RCC 7860 (cell line): ENCODE measurements at places on chromosomes 4 and X.

DNA sequence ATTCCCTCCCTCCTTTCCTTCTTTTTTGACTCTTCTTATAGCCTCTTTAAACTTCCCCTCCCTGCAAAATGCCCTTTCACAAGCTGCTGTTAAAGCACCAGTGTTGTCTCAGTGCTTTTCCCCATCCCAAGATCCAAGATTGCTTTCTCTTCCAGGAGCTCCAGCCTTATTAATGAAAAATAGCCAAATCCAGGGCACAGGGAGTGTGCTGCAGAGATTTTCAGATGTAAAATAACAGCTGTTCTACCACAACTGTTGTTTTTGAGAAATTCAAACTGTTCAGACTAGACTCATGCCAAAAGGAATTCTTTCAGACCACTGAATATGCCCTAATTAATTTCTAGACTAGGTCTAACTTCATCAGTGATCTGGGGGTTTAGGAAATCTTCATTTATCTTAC lies 47.0 kb upstream of the GPC3 start:
- DNase-seq, result no peak

DNA sequence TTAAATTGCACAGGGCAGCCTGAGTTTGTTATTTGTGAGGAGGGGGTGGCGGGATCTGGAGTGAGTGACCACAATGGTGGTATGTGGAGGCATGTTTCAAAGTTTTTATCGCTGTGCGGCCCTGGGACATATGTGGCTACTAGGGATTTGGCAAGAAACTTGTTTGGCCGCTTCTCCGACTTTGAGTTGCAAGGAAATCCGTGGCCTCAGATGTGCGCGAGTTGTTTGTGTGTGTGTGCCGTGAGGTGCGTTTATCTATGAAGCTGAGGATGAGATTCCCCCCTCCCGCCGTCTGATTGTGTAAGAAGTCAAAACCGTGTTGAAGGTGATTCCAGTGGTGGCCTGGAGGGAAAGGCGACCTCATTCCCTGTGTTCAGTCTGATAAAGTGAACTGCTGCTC lies 1.4 kb downstream of the JADE3 start:
- DNase-seq, result no peak

DNA sequence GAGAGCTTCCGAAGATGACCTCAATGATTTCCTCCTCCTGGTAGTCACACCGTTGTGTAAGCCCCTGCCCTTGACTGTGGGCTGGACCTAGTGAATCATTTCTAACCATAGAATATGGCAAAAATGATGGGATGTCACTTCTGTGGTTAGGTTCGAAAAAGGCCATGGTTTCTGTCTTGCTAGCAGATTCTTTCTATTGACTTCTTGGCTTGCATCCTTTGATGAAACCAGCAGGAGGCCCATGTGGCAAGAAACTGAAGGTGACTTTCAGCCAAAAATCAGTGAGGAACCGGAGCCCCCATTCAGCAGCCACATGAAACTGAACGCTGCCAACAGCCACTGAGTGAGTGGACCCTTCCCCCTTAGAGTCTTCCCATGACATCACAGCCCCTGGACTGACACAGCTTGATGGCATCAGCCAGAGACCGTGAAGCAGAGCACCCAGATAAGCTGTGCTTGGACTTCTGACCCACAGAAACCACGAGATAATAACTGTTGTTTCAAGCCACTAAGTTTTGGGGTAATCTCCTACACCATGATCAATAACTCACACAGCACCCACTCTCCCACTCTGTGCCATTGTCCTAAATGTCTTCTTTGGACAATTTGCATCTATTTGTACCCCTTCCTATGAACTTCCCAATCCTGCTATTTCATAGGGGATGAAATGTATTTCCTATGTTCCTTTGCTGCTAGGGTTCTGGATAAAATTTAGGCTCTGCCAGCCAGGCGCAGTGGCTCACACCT lies 148.0 kb upstream of the STX18 start:
- no peak for DNase-seq

DNA sequence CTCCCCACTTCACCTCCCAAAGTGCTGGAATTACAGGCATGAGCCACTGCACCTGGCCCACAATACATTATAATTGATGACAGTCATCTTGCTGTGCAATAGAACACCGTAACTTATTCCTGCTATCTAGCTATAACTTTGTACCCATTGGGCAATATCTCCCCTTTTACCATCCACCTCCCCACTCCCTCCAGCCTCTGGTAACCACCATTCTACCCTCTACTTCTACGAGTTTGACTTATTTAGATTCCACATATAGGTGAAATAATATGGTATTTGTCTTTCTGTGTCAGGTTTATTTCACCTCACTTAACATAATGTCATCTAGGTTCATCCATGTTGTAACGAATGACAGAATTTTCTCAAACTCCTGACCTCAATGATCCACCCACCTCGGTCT lies 8.2 kb upstream of the TEX11 start:
- DNase-seq, result no peak

- DNase-seq, result no peak
Measured at GRCh38 chr4:52203351-52203750, 152.2 kb downstream of the SPATA18 start.

DNA sequence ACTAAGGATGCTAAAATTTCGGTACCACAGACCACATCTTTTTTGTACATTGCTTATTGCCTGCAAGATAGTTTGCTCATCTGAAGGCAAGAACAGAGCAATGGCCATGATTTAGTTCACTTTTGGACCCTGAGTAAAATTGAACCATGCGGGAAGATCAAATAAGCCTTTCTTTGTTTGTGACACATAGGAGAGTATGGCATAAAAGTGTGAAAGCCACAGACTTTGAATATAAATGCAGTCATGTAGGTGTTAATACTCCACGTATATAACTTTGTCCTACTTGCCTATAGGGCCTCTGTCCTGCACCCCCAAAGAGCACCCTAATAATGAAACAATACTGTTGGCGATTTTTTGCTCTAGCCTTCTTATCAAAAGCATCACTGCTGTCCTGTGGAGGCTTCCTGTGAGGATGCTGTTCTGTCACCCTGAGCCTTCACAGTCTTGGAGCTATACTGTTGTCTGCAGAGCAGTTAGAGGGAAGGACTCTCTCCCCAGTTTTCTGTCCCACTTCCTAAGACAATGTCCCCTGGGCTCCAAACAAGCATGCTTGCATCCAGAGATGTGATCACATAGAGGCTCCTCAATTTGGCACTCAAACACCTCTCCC lies 10.2 kb upstream of the CXCL13 start:
- no peak for DNase-seq
